T-cell (primary cell): ENCODE measurements at places on chromosomes 7 and 10. TPM values are rescaled to one million over a fixed set of nuclear protein-coding genes. Genes with fewer than 3 reads are reported as not detected.
A peak's percentile ranks its signal among the peaks of the same experiment; 100 is the strongest.

GRCh38 chr10:21385536-21385935 lies 139.9 kb downstream of the SKIDA1 start:
- DNase-seq: no peak

DNA sequence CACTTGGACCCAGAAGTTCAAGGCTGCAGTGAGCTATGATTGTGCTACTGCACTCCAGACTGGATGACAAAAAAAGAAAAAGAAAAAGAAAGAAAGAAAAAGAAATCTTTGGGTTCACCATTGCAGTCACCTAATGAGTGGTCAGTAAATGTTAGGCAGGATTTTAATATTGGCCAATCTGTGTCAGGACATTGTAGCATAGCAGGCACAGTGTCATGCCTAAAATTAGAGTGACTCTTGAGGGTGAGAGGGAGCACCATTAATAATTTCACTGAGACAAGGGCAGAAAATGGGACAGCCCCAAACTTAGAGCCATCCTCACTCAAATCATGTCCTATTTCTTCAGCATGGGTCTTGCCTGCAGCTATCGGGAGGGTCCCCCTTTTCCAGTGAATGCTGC lies 221.6 kb upstream of the NRP1 start:
- no peak for DNase-seq

- DNase-seq: no peak
Measured at GRCh38 chr10:25169740-25170139, 5.1 kb upstream of the GPR158 start.

DNA sequence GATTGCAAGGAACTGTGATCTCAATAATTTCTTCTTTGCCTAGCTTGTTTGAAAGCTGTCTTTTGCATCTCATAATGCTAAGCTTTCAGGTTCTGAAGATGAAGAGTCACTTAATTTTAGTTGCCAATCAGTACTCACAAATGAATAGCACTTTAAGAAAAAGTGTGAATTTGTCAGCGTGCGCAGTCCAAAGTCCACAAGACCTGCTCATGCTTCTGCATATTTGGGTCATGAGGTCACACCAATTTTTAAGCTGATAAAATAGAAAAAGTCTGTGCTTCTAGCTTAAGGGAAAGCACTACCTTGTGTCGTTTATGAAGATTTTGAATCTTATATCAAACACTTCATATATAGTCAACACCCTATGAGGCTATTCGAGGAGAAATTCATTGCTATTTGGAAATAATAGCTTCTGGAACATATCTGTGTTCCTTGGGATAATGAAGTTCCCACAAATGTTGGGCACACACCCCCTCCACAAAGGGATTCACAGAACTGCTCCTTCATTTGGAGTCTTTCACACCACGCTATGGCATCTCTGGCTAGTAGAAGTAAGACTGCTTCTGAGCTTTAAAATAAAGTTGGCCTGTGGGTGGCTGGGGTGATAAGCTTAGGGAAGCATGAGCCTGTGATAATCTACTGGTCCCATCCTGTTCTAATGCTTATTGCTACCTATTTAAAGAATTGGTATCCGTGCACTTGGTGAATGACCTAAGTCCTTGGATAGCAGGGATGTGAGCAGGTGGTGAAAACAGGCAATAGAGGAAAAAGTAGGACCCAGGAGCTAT lies 33.3 kb downstream of the A1CF start:
- DNase-seq: no peak

- DNase-seq: no peak
Measured at GRCh38 chr7:150435390-150436073, 14.9 kb upstream of the GIMAP8 start.

DNA sequence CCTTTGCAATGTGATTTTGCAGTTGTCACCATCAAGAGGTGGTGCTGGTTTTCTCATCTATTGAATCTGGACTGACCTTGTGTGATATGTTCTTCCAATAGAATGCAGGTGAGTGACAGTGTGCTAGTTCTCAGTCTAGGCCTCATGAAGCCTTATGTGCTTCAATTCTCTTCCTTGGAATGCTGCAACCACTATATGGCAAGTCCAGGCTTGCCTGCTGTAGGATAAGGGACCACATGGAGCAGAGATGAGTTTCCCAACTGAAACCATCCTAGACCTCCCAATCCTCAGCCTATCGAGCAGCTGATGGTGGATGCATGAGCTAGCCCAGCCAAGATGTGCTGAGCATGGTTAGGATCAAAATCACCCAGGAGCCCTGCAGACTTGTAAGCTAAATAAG lies 32.6 kb upstream of the ARHGAP21 start:
- no peak for DNase-seq

DNA sequence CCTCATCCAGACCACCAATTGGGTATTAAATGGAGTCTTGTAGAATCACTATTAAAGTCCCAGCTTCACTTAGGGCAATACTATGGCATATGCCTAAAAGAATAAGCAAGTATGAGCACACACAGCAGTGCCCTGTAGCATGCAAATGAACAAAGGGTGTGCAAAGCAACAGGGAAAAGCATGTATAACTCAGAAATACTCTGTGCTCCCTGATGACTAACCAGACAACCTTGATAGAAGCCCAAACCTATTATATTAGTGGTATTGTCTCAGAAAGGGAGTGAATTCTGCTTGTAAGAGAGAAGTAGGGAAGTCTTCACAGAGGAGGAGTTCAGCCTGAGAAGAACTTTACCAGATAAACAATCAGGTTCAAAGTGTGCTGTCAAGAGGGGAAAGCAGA lies 131.2 kb downstream of the DGKI start:
- DNase-seq: no peak

GRCh38 chr7:142901426-142902259 lies 16.1 kb upstream of the TRPV6 start:
- no peak for DNase-seq

- DNase-seq: no peak
Measured at GRCh38 chr7:2853147-2853546, 9.0 kb upstream of the GNA12 start.

DNA sequence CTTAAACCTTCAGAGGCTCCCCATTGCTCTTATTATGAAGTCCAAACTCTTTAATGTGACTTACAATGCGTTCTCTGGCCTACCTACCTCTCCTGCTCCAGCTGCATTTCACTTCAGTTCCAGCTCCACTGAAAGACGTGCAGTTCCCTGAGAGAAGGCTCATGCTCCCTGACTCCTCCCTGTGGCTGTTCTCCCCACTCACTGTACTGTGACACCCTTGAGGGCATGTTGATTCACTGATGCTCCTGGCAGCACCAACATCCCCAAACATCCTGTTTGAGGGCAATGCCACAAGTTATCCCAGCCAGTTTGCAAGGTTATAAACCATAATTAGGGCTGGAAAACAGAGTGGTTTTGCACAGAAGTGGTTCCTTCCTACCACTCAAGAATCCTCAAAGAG lies 111.2 kb downstream of the LSM5 start:
- DNase-seq: no peak

GRCh38 chr10:129963641-129964501 lies at the start of gene EBF3:
Gene EBF3 (minus strand): TSS chr10:129964274. CDS start chr10:129963768, 506 bp downstream.
- DNase-seq: peak; percentile 37

DNA sequence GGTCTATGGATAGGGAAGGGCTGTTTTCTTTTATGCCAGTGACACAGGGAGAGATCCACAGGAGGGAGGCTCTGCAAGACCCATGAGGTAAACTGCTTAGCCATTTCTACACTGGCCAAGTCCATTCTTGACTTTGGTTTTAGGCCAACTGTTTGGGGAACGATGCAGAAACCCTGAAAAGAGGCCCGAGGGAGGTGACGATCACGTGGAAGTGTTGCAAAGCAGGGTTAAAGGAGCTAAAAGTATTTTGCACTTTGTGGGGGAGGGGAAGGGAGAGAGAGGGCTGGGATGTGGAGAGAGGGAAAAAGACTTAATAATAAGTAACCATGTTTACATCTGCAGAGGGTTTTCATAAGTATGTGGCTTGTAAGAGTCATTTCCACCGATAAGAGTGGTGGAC lies 239.7 kb downstream of the EMX2 start:
- DNase-seq: no peak

- no peak for DNase-seq
Measured at GRCh38 chr7:78074713-78075112, 276.1 kb downstream of the PHTF2 start.

GRCh38 chr10:74033702-74034101 lies 35.8 kb downstream of the VCL start:
- no peak for DNase-seq

- DNase-seq: no peak
Measured at GRCh38 chr10:127017541-127018297, 112.5 kb downstream of the DOCK1 start.

GRCh38 chr10:119549247-119549999 lies 6.9 kb upstream of the RGS10 start:
- no peak for DNase-seq

- no peak for DNase-seq
Measured at GRCh38 chr7:46493196-46493595, 572.1 kb upstream of the IGFBP3 start.

DNA sequence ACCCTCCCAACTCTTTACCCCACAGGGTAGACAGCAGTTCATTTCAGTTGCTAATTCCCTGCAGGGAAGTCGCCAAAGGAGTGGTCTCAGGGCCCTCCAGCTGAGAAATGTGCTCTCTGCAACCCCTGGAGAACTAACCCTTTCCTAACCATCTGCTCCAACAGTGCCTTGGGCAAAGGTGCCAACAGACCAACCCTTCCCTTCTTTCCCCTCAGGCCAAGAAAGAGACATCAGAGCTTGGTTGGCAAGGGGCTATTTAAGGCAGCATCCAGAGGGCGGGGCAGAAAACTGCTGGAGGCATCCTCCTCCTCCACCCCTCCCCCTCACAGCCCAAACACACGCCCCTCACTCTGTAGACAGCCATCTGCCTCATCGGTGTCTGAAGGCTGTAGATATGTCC lies 1.7 kb downstream of the SORBS1 start:
- DNase-seq: no peak

- DNase-seq: peak; percentile 1
Measured at GRCh38 chr7:79453558-79454360, at the start of gene MAGI2. Gene MAGI2 (minus strand): TSS chr7:79453667. CDS start chr7:79453320, 347 bp downstream.

- DNase-seq: no peak
Measured at GRCh38 chr10:104417637-104418292, 64.1 kb downstream of the CFAP58 start.

DNA sequence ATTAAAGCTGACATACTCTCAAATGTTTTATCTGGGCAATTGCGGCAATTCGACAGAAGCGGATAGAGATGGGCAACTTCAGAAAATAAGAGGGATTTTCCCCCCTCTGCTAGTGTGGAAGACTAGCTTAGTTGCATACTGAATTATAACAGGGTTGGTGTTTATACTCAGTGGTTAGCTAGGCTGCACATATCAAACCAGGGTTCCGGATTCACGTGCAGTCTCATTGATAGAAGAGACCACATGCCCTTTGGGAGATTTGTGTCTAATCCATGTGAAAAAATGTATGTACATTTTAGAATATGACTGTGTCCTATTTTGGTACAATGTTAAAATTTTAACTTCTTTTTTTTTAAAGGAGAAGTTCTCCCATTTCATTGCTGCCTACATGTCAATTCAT lies 136.9 kb upstream of the FZD1 start:
- DNase-seq: no peak

SEMA4G gene
- total RNA-seq: 1.4 TPM

CLRN3 gene
- total RNA-seq: not detected

TMEM236 gene
- total RNA-seq: 0.08 TPM

OR2A1 gene
- not detected for total RNA-seq

TAS2R5 gene
- 3.4 TPM for total RNA-seq

CACNB2 gene
- total RNA-seq: not detected

FXYD4 gene
- total RNA-seq: not detected

FAM107B gene
- total RNA-seq: 239 TPM

ANKRD61 gene
- not detected for total RNA-seq

HOXA9 gene
- total RNA-seq: 0.80 TPM
